ENCODE measurements at places on chromosomes 16 and 17. TPM values are rescaled to one million over a fixed set of nuclear protein-coding genes. Genes with fewer than 3 reads are reported as not detected.

Gene CA10
- not detected for total RNA-seq

- DNase-seq = no peak
Observed at GRCh38 chr16:15649727-15650018, 372 bp upstream of the NDE1 start.

GRCh38 chr16:23748630-23749029, 6.2 kb upstream of the CHP2 start:
- DNase-seq = no peak

GRCh38 chr16:9909072-9909825, 273.0 kb downstream of the GRIN2A start:
- no peak for DNase-seq

GRCh38 chr17:50196826-50197225, 4.6 kb downstream of the COL1A1 start:
- DNase-seq = no peak

Data from activated CD8-positive, alpha-beta T cell treated with anti-CD3 and anti-CD28 coated beads, Interleukin-2, amount 10 ng/mL, durations not matched to agents 7 days and 5 days (primary cell).